Lung (tissue), 17 donors: ENCODE measurements at places on chromosomes 7 and 10. TPM values are rescaled to one million over a fixed set of nuclear protein-coding genes. Genes with fewer than 3 reads are reported as not detected.

Gene CPA4
- total RNA-seq, result 0.55 TPM

Gene URGCP
- total RNA-seq, result 23.0 TPM

Gene RPA3
- 28.5 TPM for total RNA-seq

Gene MINDY3
- 61.7 TPM for total RNA-seq

Gene ZPBP
- total RNA-seq, result 0.25 TPM

Gene CDK1
- 3.2 TPM for total RNA-seq

Gene GIMAP6
- total RNA-seq, result 38.9 TPM

Gene ASZ1
- total RNA-seq, result 0.40 TPM

Gene CYP17A1
- total RNA-seq, result 2.1 TPM

Gene AQP1
- 655 TPM for total RNA-seq

Gene CLDN3
- total RNA-seq, result 43.8 TPM

Gene CDHR3
- total RNA-seq, result 54.5 TPM

Gene STEAP1B
- total RNA-seq, result 1.4 TPM

Gene ANK3
- total RNA-seq, result 81.1 TPM

Gene LRRC27
- 25.5 TPM for total RNA-seq

Gene OR6B1
- total RNA-seq, result not detected

Gene SPDYE6
- not detected for total RNA-seq

Gene TMEM140
- 19.7 TPM for total RNA-seq

Gene UBE2D4
- 25.6 TPM for total RNA-seq

Gene SGMS1
- 142 TPM for total RNA-seq

Gene PLEKHS1
- 11.6 TPM for total RNA-seq

Gene PRR15
- total RNA-seq, result 0.71 TPM

Gene MLLT10
- total RNA-seq, result 97.8 TPM
